ENCODE measurements at places on chromosomes 5 and 9.

- DNase-seq, result peak; percentile 38
Measured at GRCh38 chr9:95048225-95049087, 269.1 kb downstream of the FANCC start.

- DNase-seq, result no peak
Measured at GRCh38 chr5:68465934-68466551, 250.5 kb downstream of the PIK3R1 start.

GRCh38 chr5:17154211-17154996 is 63.0 kb upstream of the BASP1 start:
- DNase-seq, result no peak

- DNase-seq, result no peak
Measured at GRCh38 chr5:74639807-74640449, 600 bp downstream of the ENC1 start.

- DNase-seq, result no peak
Measured at GRCh38 chr9:98521141-98521540, 187.6 kb downstream of the GABBR2 start.

GRCh38 chr5:37355161-37355560 is 15.7 kb downstream of the NUP155 start:
- no peak for DNase-seq
